HuH-7 (cell line): ENCODE measurements at places on chromosomes 5 and 9.

- DNase-seq: no peak
These were observed 338.6 kb upstream of the TNC start for GRCh38 chr9:115456515-115456914.

- no peak for DNase-seq
These were observed 2.1 kb downstream of the TMED9 start for GRCh38 chr5:177594071-177594470.

DNA sequence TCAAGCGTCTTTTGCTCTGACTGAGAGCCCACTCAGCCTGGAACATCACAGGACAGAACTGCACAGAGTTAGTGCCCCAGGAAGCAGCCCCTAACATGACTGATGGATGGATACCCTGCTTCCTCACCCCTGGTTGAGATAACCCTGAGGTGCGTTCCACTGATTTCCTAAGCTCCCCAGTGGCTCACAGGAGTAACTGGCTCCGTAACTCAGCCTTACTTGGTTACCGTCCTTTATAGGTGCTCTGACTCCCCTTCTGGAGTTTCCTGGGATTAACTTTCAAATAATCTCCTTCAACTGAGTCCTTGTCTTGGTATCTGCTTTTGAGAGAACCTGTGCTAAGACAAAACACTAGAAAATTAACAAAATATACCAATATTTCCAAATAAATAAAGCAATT, 449.5 kb downstream of the AGTPBP1 start:
- DNase-seq: peak; percentile 7

- DNase-seq: no peak
These were observed 836.7 kb upstream of the CDH10 start for GRCh38 chr5:25481463-25481862.

DNA sequence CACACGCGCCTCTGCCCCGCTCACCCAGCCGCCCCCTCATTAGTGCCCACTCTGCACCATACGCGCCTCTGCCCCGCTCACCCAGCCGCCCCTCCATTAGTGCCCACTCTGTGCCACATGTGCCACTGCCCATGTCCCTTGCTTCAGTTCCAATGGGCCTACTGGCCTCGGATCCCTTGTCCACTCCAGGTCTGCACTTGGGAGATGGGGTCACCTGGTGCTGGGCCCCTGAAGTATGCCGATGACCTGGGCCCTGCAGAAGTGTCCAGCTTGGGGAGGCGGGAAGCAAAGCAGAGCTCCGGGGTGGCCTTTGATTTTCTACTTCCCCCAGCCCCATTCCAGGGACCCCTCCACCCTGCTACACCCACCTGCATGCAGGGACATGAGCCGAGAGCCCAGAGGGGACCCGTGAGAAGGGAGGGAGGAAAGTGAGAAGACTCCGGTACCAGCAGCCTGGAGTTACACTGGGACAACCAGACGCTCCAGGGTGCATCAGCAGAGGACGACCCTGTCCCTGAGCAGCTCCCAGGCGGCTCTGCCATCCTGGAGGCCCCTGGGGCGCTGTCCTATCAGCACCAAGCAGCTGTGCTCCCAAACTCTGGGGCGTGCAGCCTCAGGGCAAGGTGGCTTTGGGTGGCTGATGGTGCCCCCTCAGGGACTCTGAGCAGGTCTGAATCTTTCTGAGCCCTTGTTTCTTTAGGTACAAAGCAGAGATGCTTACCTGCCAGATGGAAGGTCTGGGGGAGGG, 140.8 kb downstream of the RXRA start:
- no peak for DNase-seq

DNA sequence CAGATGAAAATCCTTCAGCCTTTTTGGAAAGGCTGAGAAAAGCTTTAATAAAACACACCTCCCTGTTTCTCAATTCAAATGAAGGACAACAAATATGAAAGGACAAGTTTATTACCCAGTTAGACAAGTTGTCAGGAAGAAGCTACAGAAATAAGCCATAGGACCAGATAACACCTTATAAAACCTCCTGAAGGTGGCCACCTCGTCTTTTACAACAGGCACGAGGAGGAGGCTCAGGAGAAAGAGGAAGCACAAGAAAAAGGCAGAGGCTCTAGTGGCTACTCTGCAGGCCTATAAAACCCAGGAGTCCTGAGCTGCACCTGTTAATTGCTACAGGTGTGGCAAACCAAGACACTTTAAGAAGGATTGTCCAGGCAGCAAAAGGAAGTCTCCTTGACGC, 352.1 kb upstream of the CDH18 start:
- DNase-seq: no peak

DNA sequence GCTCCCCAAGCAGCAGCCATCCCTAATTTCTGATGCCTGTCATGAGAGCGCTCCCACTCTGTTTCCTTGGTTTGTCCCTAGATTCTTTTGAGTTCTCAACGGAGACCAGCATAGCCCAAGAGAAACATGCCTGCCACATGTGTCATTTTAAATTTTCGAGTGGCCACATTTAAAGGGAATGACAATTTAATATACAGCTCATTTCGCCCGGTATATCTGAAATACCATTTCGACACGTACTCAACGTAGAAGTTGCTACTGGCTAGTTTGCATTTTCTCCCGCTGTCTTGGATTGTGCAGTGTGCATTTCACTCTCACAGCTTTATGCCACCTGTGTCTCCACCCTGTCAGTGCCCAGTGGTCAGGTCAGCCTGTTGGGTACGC, 21.0 kb downstream of the LPCAT1 start:
- no peak for DNase-seq

GRCh38 chr9:118652912-118653311, 716.3 kb downstream of the BRINP1 start:
- no peak for DNase-seq

DNA sequence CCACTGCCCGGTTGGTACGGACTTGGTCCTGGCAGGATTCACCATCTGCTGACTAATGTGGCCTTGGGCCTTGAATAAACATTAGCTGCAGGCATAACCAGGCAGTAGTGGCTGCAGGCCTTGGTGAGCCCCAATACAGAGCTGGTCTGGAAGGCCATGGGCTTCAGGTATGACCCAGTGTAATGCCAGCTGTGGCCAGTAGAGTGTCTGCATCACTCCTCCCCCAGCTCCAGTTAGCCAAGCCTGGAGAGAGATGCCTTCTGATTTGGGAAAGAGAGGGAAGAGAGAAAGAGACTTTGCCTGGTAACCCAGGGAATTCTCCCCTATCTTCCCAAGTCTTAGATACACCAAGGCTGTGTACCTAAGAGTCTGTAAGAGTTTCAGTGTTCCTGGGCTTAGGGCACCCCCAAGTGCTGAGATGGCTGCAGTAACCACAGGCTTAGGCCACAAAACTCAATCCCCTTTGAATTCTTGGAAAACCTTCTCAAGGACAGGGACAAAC, 5.6 kb upstream of the C5 start:
- DNase-seq: peak; percentile 54
